NCI-H1092 (cell line): ENCODE measurements at places on chromosomes 4 and X.

- no peak for DNase-seq
These were observed 69.4 kb downstream of the PABPC4L start for GRCh38 chr4:134132086-134132783.

DNA sequence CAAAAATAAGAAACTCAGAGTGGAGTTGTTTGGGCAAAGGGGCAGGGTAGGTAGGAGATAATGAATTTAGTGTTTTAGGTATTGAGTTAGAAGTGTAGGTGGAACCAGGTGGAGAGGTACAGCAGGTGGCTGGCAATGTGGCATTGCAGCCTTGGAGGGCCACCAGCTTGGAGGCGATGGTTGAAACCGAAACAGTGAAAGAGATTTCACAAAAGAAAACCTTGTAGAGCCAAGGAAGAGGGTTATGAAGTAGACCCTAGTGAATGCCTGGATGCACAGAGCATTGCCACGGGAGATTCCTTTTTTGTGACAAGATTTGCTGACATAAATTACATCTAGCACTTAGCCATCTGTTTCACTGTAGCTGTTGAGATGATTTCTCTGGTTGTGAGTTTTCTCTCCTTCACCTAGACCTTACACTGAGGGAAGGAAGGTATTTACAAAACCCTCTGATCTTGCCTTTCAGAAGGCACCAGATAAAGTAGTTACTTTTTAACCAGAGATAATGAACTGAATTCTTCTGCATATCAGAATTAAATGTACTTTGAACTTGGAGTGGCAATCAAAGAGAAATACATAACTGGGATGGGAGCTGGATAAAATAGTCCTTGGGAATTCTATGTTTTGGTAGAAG is 104.1 kb upstream of the CASK start:
- DNase-seq, result no peak

GRCh38 chr4:71857713-71858451 is 74.0 kb upstream of the GC start:
- DNase-seq, result no peak

DNA sequence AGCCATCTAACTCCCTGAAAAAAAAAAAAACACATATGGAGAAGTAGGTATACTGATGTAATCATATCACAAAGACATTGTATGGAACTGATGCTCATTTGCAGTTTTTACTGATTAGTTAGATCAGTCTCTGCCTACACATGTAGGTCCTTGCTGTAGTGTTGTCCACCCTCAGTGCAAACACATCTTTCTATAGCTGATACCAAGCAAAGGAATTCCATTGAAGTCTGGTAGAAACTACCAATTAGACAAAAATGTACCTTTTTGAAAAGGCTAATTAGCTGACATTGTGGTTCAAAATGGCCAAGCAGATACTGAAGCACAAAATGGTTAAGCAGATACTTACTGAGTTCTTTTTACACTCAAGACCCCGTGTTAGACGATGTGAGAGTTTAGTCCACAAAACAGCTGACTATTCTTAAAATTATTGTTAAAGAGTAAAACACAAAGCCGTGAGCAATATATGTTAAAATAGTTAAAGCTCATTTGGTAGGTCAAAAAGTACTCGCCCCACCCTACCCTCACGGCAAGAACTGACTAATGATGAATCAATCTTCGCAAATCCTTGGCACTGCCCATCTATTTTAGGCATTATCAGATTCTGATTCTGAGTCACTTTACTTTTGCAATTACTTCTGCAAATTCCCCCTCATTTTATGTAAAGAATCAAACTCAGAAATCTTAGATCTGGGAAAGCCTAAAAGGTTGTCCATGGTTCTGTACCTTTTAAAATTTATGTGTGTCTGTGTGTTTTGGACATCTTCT is 40.4 kb downstream of the COL4A6 start:
- DNase-seq, result no peak

GRCh38 chrX:15158350-15158735 is 111.5 kb downstream of the ASB9 start:
- DNase-seq, result no peak

DNA sequence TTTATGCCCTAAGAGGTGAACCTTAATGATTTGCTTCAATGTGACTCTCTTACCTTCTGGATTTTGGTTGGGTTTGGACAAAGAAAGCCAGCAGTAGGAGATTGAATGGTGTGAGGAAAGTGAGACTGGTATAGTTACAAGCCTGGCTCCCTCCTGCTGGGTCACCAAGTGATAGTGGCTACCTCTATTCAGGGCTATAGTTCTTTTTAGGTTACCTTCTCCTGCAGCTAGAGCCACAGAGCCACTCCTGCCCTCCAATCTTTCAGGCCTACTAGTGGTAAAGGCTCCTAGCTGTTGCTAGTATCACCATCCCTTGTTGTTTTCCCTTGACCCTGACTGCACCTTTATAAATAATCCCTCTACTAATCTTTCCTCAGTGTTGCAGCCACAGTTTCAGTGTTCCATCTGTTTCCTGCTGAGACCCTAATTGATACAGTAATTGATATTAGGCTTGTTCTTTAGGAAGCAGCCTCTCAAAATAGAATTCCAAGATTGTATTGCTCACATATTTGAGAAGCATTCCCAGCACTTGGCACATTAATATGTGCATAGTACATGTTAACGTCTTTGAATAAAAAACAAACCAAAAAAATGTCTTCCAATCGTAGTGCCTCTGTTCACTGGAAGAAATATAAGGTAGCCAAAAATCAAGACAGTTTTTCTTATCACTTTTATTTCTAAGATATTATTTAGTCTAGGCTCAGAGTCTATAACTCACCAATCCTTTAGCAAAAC is 82.3 kb downstream of the SRPX start:
- DNase-seq, result no peak

- DNase-seq, result no peak
These were observed 54.4 kb upstream of the HGFAC start for GRCh38 chr4:3387154-3387942.

- no peak for DNase-seq
These were observed 4.6 kb downstream of the SEC31A start for GRCh38 chr4:82886147-82886942.

- DNase-seq, result no peak
These were observed 1.7 kb downstream of the EIF1AX start for GRCh38 chrX:20139966-20140365.

DNA sequence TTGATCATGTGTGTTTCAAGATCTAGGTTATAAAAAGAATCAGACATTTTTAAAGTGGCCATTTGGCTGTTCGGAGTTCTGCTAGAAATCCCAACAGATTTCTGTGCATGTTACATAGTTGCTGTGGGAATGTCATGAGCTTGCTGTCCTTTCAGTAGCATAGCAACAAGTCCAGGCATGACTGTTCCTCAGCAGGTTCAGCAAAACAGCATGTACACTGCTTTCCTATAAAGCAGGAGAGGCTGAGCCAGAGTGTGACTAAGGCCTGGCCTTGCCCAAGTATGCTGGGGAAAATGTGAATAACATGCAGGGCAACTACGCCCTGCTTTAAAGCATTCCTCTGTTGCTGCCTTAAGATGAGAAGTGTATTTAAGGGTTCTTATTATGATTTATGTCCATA is 217.1 kb upstream of the SMIM31 start:
- no peak for DNase-seq

DNA sequence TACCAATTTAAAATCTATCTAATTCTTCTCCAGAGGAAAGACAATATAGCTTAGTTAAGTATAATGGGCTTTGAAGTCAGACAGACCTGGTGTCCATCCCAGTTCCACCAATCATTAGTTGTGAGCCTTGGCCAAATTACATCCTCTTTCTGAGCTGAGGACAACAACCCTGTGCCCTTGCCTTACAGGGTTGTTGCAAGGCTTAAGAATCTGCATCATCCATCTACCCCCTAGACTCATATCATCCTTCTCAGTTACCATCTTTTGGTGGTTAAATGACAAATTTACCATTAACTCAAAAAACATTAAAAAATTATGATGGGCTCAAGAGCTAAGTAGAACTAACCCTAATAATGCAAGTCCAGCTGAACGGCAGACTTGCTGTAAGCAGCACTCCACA is 51.6 kb downstream of the NAP1L5 start:
- no peak for DNase-seq

DNA sequence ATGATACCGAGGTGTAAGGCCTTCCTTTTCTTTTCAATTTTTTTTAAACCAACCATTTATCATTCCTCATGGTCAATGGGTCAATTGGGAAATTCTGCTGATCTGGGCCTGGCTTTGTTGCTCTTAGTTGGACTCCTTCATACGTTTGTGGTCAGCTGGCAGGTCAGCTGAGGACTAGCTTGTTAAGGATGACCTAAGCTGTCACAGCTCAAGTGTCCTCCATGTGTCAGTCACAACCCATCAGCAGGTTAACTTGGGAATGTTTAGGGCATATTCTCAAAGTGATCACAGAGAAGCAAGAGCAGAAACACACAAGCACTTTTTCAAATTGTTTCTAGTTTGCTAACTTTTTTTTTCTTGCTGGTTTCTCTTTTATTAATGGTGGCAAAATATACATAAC is 117.4 kb upstream of the MAB21L2 start:
- no peak for DNase-seq

- DNase-seq, result no peak
These were observed 46.4 kb downstream of the ASMT start for GRCh38 chrX:1661048-1661921.

DNA sequence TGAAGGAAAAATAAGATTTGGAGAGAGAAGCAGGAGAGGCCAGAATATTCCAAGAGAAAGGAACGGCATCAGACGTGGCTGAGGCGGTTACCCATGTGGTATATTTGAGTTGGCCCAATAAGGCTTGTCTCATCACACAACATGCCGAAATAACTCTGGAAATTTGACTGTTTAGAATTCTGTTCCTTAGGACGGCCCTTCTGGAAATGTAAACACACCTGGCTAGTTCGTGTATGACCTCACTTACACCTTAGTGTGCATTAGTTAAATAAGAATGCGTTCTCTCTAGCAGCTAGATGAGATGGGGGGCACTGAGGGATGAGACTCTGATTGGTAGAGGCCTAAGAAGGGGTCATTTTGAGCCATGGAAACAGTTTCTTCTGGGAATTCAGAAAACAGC is 33.2 kb upstream of the PLAC1 start:
- no peak for DNase-seq

GRCh38 chr4:159639671-159640323 is 536.9 kb downstream of the RAPGEF2 start:
- no peak for DNase-seq

DNA sequence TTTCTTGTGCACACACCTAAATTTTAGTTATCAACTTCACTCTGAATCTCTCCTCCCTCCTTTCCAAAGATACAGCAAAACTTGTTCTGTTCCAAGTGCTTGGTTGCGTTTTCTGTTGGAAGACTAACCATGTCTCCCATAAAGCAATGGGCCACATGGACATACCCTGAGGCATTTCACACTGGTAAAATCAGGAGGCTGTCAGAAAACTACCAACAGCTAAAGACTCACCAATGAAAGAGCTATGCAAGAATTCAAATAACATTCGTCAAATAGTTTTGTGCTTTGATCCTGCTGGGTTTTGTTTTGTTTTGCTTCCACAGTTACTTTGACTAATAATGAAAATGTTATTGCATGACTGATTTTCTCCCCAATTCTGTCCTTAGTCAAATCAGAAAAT is 46.0 kb downstream of the PHEX start:
- no peak for DNase-seq

DNA sequence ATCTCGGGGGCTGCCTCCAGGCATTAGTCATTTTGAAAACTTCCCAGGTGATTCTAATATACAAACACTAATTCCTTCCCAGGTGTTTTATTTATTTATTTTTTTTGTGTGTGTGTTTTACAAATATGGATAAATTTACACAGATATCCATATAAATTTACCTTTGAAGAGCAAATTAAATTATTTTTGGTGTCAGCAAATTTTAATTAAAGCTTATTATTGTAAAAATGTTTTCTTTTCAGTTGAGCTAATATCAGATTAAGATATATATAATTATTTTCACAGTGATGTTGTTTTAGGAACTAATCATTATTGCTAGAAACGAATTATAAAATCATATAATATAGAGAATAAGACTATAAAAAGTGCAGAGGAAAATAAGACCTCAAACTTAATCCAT is 62.0 kb upstream of the FREM3 start:
- DNase-seq, result no peak

GRCh38 chr4:38015886-38016515 is 55.8 kb downstream of the PTTG2 start:
- no peak for DNase-seq

DNA sequence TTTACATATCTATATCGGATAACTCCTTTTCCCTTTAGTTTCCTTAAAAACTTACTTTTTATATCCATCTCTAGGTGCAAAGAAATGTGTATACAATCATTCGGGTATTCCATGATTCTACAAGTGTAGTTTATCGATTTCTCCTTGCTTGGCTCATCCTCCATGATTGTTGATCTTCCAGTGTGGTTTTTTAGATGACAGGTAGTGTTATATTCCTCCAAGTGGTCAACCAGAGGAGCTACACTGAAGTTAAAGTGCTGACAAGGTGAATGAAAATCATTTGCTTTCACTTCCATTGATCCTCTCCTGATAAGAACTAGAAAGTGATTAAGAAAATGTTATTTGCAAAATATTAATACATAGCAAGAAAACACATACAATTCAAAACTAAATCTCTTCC is 38.5 kb downstream of the TMEM156 start:
- DNase-seq, result no peak

DNA sequence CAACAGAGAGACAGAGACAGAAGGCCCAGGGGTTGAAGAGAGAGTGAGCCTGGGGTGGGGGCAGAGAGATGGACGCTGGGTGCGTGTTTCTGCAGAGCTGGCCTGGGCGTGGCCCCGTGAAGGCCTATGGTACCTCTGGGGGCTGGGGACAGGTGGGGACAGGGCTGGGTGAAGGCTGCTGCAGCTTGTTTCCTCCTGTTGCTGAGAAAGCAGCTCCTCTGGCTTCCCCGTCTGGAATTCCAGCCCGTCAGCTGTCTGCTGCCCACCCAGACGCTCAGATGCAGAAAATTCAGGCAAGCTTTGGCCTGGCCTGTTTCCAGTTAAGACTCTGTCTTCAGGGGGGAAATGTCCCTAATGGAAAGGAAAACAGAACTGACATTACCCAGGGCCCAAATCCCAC is 76.8 kb upstream of the PSAPL1 start:
- no peak for DNase-seq

- peak; percentile 77 for DNase-seq
These were observed 19.3 kb downstream of the NOA1 start for GRCh38 chr4:56958111-56958517.
